ENCODE measurements at places on chromosomes 1 and 21.

DNA sequence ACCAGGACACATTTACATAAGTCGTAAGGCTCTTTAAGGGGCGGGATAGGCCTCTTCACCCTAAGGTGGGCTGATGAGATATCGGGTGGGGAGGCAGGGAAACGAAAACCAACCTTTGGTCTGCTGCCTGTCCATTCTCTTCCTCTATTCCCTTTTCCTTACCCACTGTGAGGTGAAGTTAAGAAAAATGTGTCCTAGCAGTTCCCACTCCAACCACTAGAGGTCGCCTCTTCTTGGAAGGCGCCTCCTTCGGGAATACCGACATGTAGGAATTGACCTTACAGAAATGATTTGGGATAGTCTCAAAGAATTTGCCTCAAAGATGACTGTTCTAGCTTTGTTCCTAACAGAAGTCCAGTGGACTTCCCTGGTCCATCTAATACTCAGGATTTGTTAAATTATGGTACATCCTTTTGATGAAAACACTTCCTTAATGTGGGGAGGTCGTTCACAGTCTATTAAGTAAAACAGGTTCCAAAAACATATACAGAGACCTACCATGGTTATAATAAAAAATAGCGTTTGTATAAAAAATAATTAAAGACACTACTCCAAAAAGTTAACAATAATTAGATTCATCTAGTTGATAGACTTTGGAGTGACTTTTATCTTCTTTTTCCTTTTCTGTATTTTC, 14.1 kb downstream of the AZIN2 start:
- no peak for DNase-seq

GRCh38 chr1:6785728-6786505, 663 bp downstream of the CAMTA1 start:
- DNase-seq, result no peak

DNA sequence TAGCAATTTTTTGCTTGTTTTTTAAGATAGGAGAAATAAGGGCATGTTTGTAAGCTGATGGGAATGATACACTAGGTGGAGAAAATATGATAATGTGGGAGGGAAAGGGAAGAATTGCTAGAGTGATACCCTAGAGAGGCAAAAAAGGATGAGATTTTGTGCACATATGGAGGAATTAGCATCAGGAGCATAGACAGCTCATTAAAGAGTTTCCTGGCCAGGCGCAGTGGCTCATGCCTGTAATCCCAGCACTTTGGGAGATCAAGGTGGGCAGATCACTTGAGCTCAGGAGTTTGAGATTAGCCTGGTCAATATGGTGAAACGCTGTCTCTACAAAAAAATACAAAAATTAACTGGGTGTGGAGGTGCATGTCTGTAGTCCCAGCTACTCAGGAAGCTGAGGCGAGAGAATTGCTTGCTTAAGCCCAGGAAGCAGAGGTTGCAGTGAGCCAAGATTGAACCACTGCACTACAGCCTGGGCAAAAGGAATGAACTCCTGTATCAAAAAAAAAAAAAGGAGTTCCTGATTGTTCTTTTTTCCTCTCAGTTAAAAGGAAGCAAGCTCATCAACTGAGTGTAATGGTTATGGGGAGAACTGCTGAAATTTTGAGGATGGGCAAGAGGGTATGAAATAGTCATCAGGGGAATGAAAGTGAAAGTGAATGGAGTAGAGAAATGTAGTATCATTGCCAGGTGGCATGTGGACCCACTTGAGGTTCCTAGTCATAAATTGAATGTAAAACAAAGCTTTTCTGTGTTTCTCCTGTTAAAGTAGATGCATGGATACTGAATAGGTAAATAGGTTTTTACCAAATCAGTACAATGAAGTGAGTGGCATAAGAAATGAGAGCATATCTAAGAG, 35.5 kb downstream of the SH3GLB1 start:
- no peak for DNase-seq

- no peak for DNase-seq
Measured at GRCh38 chr1:226373376-226373775, 34.5 kb downstream of the PARP1 start.

- no peak for DNase-seq
Measured at GRCh38 chr1:29270929-29271521, 34.7 kb downstream of the PTPRU start.

GRCh38 chr21:29144736-29145353, 14.4 kb downstream of the MAP3K7CL start:
- no peak for DNase-seq

DNA sequence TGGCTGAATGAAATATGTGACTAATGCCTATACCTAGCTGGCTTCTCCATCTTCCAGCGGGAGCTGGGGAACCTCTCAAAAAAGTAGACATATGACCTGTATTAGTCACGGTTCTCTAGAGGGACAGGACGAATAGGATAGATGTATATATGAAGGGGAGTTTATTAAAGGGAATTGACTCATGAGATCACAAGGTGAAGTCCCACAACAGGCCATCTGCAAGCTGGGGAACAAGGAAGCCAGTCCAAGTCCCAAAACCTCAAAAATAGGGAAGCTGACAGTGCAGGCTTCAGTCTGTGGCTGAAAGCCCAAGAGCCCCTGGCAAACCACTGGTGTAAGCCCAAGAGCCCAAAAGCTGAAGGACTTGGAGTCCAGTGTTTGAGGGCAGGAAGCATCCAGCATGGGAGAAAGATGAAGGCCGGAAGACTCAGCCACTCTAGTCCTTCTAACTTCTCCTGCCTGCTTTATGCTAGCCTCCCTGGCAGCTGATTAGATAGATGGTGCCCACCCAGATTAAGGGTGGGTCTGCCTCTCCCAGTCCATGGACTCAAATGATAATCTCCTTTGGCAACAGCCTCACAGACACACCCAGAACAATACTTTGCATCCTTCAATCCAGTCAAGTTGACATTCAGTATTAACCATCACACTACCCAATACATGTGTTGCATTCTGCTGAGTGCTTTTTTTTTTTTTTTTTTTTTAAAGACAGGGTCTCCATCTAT, 19.6 kb downstream of the OLIG1 start:
- DNase-seq, result no peak

Measured in cerebellar nuclear complex (tissue), 1 donor.